SJCRH30 (cell line): ENCODE measurements at places on chromosomes 6 and 20. TPM values are rescaled to one million over a fixed set of nuclear protein-coding genes. Genes with fewer than 3 reads are reported as not detected.

Gene TOP1
- 67.0 and 71.9 TPM in 2 replicates for total RNA-seq

Gene PSORS1C1
- total RNA-seq = 0.48 and 0.67 TPM in 2 replicates

Gene CEP162
- 7.9 and 8.3 TPM in 2 replicates for total RNA-seq

- H3K27me3 ChIP-seq = no peaks in the 10 kb centered on the region
- peak overlapping the region; percentile 94 for H3K27ac ChIP-seq
- DNase-seq = peak; percentile 84
Measured at GRCh38 chr20:19993958-19994669, 23.0 kb upstream of the NAA20 start.

DNA sequence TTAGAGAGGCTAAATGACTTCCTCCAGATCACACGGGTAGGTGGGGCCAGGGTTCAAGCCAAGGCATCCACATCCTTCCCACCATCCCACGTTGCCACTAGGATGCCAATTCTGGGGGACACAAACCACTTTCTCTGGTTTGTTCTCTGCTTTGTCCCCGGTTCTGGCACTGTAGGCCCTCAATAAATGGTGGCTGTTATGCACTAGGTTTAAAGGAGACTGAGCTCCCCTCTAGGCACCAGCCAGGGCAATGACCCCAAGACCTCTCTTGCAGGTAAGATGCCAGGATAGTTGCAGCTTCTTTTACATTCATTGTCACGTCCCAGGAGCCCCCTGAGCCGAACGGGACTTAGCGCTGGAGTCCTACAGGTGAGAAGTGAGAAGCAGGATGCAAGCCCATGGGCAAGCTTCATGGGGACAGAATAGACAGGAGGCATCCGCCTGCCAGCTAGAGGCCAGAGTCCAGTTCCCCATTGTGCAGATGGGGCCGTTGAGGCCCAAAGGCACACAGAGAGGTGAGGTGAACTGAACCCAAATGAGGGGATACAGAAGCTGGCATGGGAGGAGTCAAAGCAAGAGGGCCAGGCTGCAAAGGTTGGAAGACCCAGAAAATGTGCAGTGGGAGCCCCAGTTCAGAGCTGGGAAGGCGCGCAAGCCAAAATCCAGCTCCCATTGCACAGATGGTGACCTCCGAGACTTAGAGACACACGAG, 677 bp downstream of the PXMP4 start:
- H3K4me3 ChIP-seq = peak overlapping the region; percentile 68
- H3K4me1 ChIP-seq = peaks cover 3% of the 10 kb centered on the region; the same call in 1 of the 2 replicates
- H3K27me3 ChIP-seq = no peaks in the 10 kb centered on the region
- H3K36me3 ChIP-seq = no peaks in the 10 kb centered on the region

DNA sequence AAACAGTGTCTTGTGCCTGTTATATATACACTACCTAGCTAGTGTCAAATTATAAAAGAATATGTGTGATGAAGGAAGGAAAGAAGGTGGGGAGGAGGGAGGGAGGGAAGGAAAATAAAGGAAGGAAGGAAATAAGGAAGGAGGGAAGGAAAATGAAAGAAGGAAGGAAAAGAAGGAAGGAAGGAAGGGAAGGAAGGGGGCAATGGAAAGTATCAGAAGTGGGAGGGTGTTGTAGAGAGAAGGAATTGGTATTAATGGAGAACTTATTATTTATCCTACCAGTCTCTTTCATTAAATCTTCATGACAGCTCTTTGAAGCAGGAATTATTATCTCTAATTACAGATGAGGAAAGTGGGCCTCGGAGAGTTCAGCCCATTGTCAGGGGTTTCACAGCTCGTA, 202.4 kb downstream of the SAMD5 start:
- no peak overlapping the region for H3K4me3 ChIP-seq
- H3K27me3 ChIP-seq = no peaks in the 10 kb centered on the region
- DNase-seq = no peak
- no peaks in the 10 kb centered on the region for H3K4me1 ChIP-seq

DNA sequence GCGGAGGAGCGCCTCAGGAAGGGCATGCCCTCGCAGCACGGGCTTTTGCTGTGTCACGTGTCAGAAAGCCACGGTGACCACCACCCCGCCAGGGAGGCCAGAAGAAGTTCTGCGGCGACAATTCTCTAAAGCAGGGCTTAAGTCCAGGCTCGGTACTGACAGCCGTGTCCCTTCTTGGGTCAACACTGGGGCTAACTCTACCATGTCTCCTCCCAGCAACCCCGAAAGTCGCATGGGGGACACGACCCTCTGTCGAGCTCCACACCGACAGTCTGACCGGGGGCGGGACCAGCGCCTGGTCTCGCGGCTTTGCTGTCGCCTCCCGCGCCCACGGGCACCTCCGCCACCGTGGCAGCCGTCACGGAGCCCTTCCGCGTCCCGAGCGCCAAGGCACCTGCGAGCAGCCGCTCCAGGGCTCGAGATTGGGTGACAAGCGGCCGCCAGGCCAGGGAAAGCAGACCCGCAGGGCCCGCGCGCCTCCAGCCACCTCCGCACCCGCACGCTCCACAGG, 534 bp downstream of the NANP start:
- peaks cover 3% of the 10 kb centered on the region; the same call in 1 of the 2 replicates for H3K36me3 ChIP-seq
- H3K27me3 ChIP-seq = no peaks in the 10 kb centered on the region
- DNase-seq = peak; percentile 58
- peak overlapping the region; percentile 70 for H3K4me3 ChIP-seq
- H3K4me1 ChIP-seq = 0 out of 2 replicates have a peak, but pooled peaks cover 5% of the 10 kb centered on the region

DNA sequence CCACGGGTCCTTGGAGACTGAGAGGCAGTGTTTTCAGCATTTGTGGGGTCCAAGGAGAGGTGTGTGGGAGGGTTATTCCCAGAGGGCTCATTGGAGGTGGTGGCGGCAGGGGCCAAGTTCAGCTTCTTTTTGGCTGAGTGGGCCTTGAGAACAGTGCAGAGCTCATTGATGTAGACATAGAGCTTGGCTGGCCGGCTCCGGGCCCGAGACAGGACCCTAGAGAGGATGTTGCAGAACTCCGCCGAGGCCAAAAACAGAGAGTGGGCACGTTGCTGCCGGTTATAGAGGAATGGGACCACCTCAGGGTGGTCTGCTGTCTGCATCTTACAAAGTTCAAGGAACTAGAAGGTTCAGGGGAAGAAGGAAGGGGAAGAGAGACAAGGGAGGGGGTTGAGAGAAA, 3.7 kb upstream of the ZBTB22 start:
- no peak for DNase-seq
- H3K36me3 ChIP-seq = peaks cover 27% of the 10 kb centered on the region
- no peak overlapping the region for H3K4me3 ChIP-seq

DNA sequence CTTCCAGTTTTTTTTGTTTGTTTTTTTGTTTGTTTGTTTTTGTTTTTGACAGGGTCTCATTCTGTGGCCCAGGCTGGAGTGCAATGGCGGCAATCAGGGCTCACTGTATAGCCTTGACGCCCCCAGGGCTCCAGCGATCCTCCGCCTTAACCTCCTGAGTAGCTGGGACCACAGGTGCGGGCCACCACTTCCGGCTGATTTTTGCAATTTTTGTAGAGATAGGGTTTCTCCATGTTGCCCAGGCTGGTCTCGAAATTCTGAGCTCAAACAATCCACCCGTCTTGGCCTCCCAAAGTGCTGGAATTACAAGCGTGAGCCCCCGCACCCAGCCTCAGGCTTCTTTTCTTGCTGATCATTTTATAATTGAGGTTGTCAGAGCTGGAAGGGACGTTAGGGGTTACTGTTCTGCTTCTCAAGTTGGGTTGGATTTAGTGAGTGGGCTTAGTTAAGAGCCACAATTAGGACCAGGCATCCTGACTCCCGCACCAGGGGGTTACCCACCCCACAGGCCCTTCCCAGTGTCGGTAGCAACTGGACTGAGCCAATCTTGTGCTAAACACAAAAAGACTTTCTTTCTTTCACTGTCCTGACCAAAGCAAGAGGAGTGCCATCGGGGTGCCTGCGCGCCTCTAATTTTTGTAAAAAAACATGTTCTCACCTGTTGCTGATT, 13.1 kb upstream of the ZSCAN9 start:
- no peaks in the 10 kb centered on the region for H3K27me3 ChIP-seq
- H3K36me3 ChIP-seq = no peaks in the 10 kb centered on the region
- H3K27ac ChIP-seq = peak overlapping the region; percentile 91
- H3K4me3 ChIP-seq = peak overlapping the region; percentile 55
- H3K4me1 ChIP-seq = peaks cover 8% of the 10 kb centered on the region

GRCh38 chr6:105835373-105835772, 250.8 kb upstream of the PRDM1 start:
- H3K27ac ChIP-seq = no peak overlapping the region
- no peaks in the 10 kb centered on the region for H3K4me1 ChIP-seq
- no peak overlapping the region for H3K4me3 ChIP-seq
- H3K36me3 ChIP-seq = no peaks in the 10 kb centered on the region

DNA sequence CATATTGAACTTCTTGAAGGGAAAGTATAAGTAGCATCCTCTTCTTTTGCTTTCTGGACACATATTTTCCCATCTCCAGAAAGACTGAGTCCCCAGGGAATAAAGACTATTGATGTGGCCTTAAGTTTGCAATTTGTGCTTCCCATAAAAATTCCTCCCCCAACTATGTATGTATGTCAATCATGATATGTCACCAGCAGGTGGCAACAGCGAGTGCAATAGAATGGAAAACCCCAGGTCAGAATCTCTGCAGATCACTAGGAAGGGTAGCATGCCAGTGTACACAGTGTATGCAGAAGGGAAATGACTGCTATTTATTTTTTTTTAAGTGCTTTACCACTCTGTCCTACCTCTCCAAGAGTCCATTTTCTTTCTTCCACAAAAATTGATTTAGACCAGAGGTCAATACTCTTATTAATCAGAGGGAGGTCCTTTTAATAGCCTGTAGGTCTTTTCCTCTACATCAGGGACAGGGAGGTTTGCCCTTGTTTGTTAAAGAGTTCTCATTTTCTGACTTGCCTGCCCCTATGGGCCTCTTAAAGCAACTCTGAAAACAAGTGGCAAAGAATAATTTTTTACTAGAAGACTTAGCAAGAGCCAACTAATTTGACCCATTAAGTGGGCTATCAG, 61.4 kb downstream of the BMP2 start:
- H3K36me3 ChIP-seq = no peaks in the 10 kb centered on the region
- H3K27me3 ChIP-seq = no peaks in the 10 kb centered on the region
- DNase-seq = peak; percentile 33

- H3K4me1 ChIP-seq = peaks cover 60% of the 10 kb centered on the region
- DNase-seq = no peak
- H3K27me3 ChIP-seq = no peaks in the 10 kb centered on the region
- no peak overlapping the region for H3K4me3 ChIP-seq
- H3K27ac ChIP-seq = no peak overlapping the region; the same call in 1 of the 2 replicates
Measured at GRCh38 chr6:112116221-112116620, 28.8 kb downstream of the FAM229B start.

DNA sequence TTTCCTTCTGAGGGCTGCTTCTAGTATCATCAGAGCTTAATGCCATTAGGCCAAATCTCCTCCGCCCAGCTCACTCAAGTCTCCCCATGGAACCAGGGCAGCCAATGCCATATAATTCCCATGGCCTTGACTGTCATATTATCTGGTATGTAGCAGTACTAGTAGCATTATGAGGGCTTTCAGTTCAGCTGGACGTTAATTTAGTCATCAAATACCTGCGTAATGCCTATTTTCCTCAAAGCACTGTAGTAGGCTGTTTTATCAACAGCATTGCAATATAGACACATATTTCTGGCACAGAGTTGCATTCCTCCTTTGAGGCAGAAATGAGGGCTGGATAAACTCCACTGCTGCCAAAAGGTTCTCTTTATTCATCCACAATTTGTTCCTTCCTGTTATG, 1.7 kb downstream of the KCTD20 start:
- no peak overlapping the region for H3K27ac ChIP-seq
- DNase-seq = no peak
- H3K4me1 ChIP-seq = peaks cover 6% of the 10 kb centered on the region
- H3K27me3 ChIP-seq = no peaks in the 10 kb centered on the region
- no peak overlapping the region for H3K4me3 ChIP-seq
- peaks cover 8% of the 10 kb centered on the region; the same call in 1 of the 2 replicates for H3K36me3 ChIP-seq

DNA sequence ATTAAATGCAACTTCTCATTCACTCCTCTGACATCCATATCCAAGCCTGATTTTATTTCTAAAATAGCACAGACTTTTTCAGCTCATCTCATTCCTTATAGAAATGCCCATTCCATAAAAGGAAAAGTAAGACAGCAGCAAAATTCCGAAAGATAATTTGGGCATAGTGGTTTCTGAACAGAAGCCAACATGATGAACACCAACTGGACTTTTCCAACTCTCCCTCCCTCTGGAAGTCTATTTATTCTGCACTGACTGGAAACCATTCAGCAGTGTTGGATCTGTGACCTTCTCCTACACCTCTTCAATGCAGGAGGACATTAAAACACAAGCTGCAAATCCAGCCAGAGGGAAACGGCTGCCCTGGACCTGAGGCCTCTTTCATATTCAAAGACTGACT, 306.2 kb upstream of the NT5E start:
- no peaks in the 10 kb centered on the region; the same call in 1 of the 2 replicates for H3K36me3 ChIP-seq
- no peaks in the 10 kb centered on the region for H3K4me1 ChIP-seq
- H3K27ac ChIP-seq = no peak overlapping the region
- no peak overlapping the region for H3K4me3 ChIP-seq

GRCh38 chr6:154280521-154280920, 76.1 kb downstream of the IPCEF1 start:
- no peak for DNase-seq
- H3K4me1 ChIP-seq = peaks cover 3% of the 10 kb centered on the region; the same call in 1 of the 2 replicates
- H3K27ac ChIP-seq = no peak overlapping the region
- no peaks in the 10 kb centered on the region for H3K36me3 ChIP-seq
- H3K27me3 ChIP-seq = no peaks in the 10 kb centered on the region
- H3K4me3 ChIP-seq = no peak overlapping the region

- H3K27ac ChIP-seq = no peak overlapping the region
- no peaks in the 10 kb centered on the region; the same call in 1 of the 2 replicates for H3K27me3 ChIP-seq
- no peaks in the 10 kb centered on the region for H3K4me1 ChIP-seq
- no peaks in the 10 kb centered on the region for H3K36me3 ChIP-seq
- H3K4me3 ChIP-seq = no peak overlapping the region
Measured at GRCh38 chr6:162373192-162373591, 354.4 kb downstream of the PRKN start.

DNA sequence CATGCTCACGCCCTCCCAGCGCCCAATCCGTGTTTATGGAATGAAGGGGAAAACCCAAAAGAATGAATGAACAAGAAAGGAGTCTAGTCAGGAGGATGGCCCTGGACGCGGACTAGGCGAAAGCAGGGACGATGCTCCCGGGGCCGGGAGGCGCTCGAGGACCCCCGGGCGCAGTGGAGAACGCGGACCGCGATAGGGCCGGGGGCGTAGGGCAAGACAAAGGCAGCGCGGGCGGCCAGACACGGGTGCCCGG, 758 bp downstream of the GCLC start:
- no peak for DNase-seq

DNA sequence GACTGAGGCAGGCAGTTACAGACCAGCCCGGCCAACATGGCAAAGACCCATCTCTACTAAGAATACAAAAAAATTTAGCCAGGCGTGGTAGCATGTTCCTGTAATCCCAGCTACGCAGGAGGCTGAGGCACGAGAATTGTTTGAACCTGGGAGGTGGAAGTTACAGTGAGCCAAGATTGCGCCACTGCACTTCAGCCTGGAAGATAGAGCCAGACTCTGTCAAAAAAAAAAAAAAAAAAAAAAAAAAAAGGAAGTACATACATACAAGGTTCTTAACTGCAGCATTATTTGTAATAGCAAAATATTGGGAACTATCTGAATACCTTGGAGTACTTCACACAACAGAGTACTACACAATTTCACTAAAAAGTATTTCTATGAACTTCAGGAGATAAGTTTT, 183.5 kb upstream of the OLIG3 start:
- no peak overlapping the region for H3K4me3 ChIP-seq
- no peak for DNase-seq
- H3K4me1 ChIP-seq = no peaks in the 10 kb centered on the region
- H3K27ac ChIP-seq = no peak overlapping the region
- no peaks in the 10 kb centered on the region for H3K27me3 ChIP-seq
- H3K36me3 ChIP-seq = no peaks in the 10 kb centered on the region

GRCh38 chr6:167130008-167130677, 7.2 kb downstream of the CCR6 start:
- H3K4me1 ChIP-seq = no peaks in the 10 kb centered on the region
- H3K27ac ChIP-seq = no peak overlapping the region
- no peak overlapping the region for H3K4me3 ChIP-seq
- no peak for DNase-seq
- no peaks in the 10 kb centered on the region for H3K36me3 ChIP-seq
